Central memory CD8-positive, alpha-beta T cell (primary cell): ENCODE measurements at places on chromosomes 7 and 10.
A peak's percentile ranks its signal among the peaks of the same experiment; 100 is the strongest.

DNA sequence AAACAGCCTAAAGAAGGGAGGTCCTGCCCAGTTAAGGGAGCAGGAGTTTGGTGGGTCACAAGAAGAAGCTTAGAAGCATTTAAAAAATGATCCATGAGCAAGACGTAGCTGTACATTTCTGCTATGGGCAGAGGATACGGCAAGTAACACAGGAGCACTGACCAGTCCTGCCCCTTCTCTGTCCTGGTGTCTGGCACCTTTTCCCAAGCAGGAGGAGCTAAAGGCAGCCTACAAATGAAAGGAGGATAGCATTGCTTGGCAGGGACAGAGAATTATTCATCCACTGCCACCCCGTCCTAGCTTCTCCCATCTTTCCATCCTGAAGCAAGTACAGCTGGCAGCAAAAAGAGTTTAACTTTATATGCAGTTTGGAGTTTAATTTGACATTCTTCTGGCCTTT is 1077.6 kb downstream of the TYW1 start:
- DNase-seq = no peak

DNA sequence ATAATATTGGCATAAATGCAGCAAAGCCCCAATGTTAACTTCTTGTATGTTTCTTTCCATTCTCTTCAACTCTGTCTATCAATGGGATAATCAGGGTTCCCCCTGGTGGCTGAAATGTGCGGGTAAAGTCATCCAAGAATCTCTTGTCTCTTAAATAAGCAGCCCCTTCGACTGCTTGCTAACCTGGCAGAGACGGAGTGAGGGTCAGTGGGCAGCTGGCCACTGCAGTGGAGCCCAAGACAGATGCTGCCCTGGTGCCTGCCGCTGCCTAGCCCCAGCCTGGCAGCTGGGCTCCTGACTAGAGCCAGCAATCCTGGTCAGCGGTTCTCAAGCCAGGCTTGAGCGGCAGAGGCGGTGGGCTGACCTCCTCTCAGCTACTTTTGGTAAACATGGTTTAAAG is 248.9 kb downstream of the COBL start:
- DNase-seq = no peak

DNA sequence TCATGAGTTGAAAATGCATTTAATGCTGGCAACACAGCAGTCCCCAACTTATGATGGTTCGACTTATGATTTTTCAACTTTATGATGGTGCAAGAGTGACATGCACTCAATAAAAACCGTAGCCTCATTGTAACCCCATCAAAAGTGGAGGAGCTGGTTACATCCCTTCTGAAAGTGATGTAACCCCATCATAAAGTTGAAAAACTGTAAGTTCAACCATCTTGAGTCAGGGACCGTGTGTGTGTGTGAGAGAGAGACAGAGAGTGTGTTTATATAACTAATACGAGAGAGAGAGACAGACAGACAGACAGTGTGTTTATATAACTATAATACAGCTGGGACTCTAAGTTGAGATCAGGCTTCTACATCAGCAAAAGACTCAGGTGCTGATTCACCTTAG is 21.0 kb downstream of the ANXA11 start:
- no peak for DNase-seq

GRCh38 chr7:88169717-88170320 is 50.0 kb downstream of the SRI start:
- no peak for DNase-seq

DNA sequence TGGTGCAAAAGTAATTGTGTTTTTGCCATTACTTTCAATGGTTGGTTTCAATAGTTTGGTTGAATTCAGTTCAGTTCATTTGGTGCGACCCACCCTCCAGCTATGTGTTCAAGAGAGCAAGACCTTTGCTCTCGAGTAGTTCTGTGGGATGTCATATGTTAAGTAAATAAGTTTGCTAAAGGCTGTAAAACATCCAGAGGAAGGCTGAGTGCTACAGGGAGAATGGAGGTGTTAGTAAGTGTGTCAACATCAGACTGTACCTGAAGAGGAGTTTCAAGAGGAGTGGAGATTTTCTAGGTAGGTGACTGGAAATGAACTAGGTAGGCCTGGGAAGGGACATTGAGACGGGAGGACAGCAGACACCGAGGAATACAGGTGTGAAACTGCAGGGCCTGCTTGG is 147.7 kb downstream of the SH2D4B start:
- no peak for DNase-seq

GRCh38 chr7:34224281-34224680 is 318.9 kb downstream of the BMPER start:
- no peak for DNase-seq

GRCh38 chr7:117231047-117231359 is 91.9 kb downstream of the WNT2 start:
- no peak for DNase-seq

- peak; percentile 24 for DNase-seq
Observed at GRCh38 chr7:12403287-12404181, at the start of gene VWDE. Gene VWDE (minus strand): TSS chr7:12403865. CDS start chr7:12403716, 149 bp downstream.

GRCh38 chr10:4006858-4007257 is 221.8 kb upstream of the KLF6 start:
- no peak for DNase-seq

DNA sequence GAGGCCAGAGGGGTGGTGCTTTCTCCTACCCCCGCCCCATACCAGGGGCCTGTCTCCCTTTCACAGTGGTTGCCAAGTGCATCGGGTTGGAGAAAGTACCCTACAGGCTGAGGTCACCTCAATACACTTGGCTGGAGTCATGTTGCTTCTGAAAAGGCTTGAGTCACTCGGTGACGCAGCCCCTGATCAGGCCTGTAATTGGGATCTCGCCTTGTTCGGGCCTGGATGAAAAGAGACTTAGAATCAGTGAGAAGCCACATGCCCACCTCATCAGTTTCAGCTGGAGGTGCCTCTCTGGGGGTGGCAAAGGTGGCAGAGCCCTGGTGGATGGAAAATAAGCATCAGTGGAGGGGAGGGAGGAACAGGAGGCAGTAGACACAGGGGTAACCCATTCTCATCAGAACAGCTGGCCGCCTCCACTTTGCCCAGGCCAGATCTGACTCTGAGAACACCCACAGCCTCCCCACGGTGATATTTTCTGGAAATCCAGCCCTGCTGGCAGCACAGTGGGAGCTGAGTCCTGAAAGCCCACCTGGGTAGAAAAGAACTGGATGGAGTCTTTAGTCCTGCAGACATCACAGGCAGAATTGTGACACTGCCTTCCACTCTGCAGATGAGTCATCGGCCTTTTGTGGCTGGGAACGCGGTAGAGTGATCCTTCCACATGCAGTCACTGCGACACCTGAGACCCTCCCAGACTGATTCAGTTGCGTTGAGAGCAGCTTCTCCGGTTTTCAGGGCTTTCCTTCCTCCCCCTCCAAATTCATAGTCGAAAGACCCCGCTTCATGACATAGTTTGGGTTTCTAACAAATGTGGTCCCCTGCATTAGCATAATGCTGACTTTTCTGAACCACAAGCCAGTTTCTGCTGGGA is 108.0 kb downstream of the GRK5 start:
- peak; percentile 23 for DNase-seq

DNA sequence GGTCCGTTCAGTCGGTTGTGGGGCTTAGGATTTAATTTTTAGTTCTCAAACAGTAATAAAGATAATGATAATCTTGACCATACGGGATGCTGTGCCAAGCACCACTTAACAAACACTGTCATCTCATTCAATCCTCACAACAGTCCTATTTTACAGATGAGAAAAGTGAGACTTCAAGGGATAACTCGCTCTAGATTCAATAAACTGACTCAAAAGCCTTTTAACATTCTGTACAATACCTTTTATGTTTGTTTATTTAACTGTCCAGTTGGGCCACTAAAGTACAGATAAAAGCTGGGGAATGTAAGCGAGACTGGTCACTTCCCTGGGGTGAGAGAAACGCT is 437 bp upstream of the CFAP69 start:
- DNase-seq = no peak

DNA sequence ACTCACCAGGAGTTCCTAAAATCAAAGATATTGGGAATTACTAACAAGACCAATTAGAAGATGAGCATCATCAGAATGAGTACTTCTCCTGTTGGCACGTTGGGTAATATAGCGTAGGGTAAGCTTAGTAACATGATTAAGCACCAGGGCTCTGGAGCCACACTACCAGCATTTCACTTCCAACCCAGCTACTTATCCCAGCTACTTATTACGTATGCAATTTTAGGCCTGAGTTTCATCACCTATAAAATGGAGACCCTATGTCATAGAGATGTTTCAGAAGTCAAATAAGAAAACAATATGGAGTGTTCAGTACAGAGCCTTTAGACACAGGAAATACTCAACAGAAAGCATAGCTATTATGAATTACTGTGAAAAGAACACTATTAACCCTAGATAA is 19.0 kb downstream of the GDI2 start:
- no peak for DNase-seq

DNA sequence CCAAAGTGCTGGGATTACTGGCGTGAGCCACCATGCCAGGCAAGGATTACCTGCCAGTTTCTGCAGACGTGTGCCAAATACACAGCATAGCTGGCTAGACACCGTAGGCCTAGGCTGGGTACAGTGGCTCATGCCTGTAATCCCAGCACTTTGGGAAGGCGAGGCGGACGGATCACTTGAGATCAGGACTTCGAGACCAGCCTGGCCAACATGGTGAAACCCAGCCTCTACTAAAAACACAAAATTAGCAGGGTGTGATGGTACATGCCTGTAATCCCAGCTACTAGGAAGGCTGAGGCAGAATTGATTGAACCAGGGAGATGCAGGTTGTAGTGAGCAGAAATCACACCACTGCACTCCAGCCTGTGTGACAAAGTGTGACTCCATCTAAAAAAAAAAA is 868 bp downstream of the RFC2 start:
- no peak for DNase-seq

- DNase-seq = no peak
Observed at GRCh38 chr10:54434782-54435181, 366.2 kb downstream of the PCDH15 start.

GRCh38 chr10:77605466-77605865 is 32.1 kb downstream of the KCNMA1 start:
- DNase-seq = no peak

- DNase-seq = no peak
Observed at GRCh38 chr7:140641524-140642195, 1.0 kb upstream of the DENND2A start.

DNA sequence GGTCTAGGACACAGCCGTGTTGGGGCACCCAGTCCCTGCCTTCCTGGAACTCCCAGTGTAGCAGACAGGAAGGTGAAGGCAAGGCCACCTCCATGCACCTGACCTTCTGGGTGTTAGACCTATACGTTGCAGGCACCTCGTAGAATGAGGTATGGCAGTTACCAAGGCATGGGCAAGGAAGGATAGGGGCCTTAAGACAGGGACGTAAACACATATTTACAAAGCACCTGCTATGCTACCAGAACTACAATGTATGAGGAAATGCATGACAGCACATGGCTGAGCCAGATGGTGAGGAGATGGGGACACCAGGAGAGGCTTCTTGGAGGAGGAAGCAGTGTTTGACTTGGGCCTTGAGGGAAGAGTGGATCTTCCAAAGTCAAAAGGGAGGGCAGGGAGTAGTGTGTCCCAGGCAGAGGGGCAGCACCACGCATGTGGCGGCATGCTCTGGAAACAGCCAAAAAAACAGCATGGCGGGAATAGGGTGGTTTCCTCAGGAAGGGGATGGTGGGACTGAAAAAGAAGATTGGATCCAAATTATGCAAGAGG is 231.2 kb downstream of the FANK1 start:
- DNase-seq = no peak

GRCh38 chr10:3907514-3907913 is 122.5 kb upstream of the KLF6 start:
- DNase-seq = no peak

GRCh38 chr10:12348870-12349628 is at the start of gene CAMK1D:
Gene CAMK1D (plus strand): TSS chr10:12349547.
- DNase-seq = peak; percentile 87

- no peak for DNase-seq
Observed at GRCh38 chr7:836429-836828, 4.2 kb downstream of the SUN1 start.

DNA sequence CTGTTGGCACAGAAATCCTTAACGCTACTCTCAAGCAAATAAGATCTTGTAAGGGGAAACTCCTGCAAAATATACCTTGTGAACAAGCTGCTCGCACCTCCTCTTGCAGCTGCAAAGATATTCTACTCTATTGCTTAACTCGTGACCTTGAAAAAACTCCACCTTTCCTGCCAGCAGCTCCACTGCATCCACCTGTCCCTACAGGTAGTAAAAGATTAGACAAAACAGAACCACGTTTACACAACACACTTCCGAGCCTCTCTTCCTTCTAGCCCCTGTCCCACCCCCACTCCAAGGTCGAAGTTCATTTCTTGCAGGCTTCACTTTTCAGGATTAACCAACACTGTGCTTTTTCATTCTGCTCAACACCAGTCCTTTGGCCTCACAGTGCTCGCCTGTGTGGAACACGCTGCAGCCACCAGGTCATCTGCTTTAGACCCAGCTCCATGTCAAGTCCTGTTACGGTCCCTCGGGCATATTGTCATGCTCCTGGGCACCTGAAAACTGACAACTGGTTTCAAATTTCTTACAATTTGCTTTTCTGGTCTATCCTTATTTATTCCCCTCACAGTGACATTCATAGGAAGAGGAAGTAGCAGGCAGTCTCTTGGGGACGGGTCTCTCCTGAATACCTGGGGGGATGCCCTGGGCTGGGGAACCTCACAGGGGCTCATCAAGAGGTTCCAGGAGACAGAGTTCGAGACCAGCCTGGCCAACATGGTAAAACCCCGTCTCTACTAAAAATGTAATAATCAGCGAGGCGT is 165.8 kb upstream of the KLF14 start:
- DNase-seq = no peak

GRCh38 chr7:1915956-1916600 is 246.0 kb downstream of the ELFN1 start:
- DNase-seq = no peak

DNA sequence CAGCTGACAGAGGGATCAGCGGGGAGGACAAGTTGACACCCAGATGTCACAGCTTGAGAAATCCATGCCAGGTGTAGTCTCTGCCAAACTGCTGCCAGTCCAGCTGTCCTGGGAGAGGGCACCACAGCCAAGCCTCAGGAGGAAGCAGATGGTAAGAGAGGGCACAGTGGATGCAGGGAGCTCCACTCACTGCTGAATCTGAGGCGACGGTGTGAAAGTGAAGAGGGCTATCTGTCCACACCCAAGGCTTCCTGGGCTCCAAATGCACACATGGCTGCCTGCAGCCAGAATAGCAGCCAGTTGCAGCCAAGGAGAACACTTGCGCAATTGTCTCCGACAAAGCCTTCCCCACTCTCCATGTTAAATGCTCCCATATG is 502.4 kb downstream of the GRID1 start:
- no peak for DNase-seq

DNA sequence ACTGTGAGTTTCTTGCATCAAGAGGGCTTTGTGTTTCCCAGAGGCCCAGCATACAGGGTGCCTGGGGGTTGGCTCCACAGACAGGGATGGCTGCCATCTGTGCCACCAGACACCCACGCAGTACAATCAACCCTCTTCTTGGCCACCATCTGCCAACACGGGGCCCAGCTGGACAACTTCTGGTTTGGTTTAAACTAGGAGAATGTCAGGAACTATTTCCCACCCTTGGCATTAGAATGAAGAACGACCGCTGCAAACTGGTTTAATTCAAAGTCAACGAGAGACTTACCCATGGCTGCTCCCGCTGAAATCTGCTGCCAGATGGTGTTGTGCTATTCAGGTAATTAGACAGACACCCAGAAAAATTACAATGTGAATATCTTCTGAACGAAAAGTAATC is 27.8 kb downstream of the NMT2 start:
- DNase-seq = no peak
